ENCODE measurements at places on chromosomes 4 and X.

GRCh38 chr4:111433441-111433840, 711.8 kb upstream of the FAM241A start:
- no peak for DNase-seq

DNA sequence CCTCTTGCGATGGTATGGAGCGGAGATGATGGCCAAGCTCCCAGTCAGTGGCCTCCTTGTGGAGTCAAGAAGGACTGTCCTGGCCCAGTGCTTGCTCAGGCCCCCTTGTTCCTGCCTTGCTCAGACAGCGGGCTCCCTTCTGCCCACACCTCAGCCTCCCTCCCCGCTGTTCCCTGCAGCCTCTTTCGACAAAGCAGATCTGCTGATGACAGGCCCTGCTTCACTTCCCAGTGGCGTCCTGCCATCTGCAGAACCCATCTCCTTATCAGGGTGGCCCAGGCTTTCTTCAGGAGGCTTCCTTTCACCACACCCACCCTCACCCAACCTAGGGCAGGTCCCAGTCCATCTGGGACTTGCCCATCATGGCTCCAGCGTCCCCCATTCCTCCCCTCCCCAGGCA, 80.0 kb downstream of the CLDN34 start:
- DNase-seq, result no peak

DNA sequence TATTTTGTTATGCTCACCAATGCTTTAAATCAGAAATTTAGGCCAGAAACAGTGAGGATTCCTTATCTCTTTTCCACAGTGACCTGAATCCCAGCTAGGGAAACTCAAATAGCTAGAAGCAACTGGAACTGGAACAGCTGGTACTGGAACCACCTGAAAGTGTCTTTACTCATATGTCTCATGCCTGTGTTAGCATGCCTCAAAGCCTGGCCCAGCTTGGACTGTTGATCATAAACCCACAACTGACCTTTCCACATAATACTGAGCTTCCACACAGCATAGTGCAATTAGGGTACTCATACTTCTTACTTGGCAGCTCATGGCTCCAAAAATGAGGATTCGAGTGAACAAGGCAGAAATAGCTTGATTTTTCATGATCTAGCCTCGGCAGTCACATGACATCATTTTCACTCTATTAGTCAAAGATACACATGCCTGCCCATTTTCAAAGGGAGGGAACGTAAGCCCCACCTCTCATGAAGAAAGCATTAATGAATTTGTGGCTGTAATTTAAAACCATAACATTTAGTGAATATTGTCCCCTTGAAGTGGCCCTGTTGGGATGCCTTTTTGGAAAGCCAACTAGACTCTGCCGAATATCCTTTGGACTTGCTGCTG, 80.8 kb upstream of the ACSL1 start:
- no peak for DNase-seq

GRCh38 chrX:154372612-154373022, 1.8 kb downstream of the FLNA start:
- no peak for DNase-seq
